ENCODE measurements at places on chromosomes 12 and 14.

DNA sequence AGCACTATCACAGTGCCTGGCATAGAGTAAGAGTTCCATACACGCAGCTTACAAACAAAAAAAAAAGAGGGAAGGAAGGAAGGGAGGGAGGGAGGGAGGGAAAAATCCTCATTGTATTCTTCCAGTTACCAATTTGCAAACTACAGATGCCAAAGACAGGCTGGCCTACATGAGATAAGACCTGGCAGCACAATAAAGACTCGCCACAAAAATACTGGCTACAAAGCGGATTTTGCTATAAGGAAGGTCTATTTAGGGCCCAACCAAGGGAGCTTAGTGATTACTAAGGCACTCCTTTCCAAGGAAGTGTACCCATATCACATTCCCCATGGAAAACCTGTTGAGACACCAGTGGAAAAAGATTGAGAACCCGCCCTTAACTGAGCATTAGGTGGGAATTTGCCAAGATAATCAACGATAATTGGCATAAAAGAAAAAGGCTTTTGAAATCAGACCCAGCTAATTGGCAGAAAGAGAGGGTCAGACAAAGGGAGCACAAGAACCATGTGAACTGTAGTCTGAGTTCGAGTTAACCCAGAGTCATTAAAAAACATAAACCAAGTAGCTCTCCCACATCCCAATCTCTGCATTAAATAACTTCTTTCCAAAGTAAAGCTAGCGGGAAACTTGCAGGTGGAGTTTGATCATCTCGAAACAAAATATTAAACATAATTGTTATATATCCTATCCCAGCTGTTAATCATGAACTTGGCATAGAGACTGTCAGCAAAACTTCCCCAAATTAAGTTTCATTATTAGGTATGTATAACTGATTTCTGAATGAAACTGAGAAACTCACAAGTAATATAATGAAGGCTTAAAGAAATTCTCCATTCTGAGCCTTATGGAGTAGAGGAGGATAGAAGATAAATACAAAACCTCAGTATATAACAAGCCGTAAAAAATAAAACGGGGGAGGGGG, 50.1 kb downstream of the PHLDA1 start:
- no peak for DNase-seq

GRCh38 chr14:92316937-92317336, 6.0 kb upstream of the SLC24A4 start:
- DNase-seq, result no peak

GRCh38 chr12:1666215-1666614, 24.7 kb upstream of the ADIPOR2 start:
- DNase-seq, result no peak

DNA sequence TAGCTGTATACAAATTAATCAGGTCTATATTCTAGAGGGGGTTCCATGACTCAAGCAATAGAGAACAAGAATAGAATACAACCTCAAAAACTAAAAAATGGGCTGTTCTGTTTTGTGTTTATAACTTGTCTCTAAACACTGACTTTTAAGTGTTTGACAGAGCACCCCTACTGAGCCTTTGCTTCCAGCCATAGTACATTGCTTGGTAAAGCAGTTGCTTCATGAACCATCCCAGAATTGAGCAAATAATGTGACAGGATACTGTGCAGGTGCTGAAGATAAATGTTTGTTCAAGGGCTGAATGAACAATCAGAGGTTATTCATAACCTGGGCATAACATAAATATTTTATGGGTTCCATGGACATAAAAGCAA, 11.5 kb downstream of the SPTSSA start:
- DNase-seq, result no peak

GRCh38 chr12:30796891-30797371, 42.2 kb upstream of the CAPRIN2 start:
- no peak for DNase-seq

- DNase-seq, result no peak
These were observed 55.2 kb downstream of the MAP1LC3B2 start for GRCh38 chr12:116614194-116614915.

DNA sequence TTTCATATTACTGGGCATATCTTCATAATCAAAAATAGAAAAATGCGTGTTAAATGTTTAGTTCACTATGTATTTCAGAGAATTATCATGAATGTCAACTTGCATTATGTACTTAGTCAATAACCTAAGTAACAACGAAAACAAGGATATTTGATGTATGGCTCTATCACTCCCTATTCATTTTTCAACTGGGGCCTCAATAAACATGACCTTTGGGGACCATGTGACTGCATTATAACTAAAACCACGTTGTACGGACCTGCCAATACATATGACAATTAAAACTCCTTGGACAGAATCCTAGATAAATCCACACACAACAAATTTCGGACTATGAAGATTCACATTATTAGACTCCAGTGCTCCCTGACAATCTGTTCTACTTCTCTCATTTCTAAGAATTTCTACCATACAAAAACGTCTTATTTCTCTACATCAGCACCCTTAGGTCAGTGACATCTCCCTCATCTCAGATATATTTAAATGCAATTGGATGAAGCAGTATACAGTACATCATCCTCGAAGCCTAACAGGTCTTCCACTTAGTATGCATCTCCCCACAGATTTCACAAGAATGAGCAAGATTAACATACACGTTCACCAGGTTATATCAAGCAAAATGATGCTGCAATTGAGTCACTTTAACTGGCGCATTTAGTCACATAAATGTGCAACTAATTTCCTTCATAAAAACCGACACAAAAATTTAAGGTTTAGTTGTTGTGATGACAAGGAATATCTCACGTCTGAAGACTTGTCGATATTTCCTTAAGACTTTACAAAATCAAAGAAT, 1.5 kb downstream of the UBE2N start:
- no peak for DNase-seq

- DNase-seq, result no peak
These were observed 1.3 kb downstream of the RAD52 start for GRCh38 chr12:948238-948637.

DNA sequence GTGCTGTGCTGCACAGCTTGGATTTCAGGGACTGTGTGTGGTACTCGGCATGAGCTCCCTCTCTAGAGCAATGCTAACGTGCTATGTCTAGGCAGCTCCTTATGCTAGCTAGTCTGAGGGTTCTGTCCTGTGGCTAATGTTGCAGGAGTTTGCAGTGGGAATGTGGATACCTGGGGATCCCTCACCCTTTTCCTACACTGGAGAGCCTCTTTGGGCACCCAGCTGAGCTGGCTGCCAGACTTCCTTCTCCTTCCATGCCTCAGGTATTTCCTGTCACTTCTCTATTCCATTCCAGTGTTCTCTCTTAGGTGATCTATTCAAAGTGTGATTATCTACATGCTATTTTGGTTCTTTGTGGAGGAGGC, 64.9 kb downstream of the FBXO33 start:
- no peak for DNase-seq

GRCh38 chr14:72126561-72126960, 194.3 kb downstream of the RGS6 start:
- DNase-seq, result no peak

- DNase-seq, result no peak
These were observed 260.0 kb downstream of the CACNA1C start for GRCh38 chr12:2312770-2313169.

DNA sequence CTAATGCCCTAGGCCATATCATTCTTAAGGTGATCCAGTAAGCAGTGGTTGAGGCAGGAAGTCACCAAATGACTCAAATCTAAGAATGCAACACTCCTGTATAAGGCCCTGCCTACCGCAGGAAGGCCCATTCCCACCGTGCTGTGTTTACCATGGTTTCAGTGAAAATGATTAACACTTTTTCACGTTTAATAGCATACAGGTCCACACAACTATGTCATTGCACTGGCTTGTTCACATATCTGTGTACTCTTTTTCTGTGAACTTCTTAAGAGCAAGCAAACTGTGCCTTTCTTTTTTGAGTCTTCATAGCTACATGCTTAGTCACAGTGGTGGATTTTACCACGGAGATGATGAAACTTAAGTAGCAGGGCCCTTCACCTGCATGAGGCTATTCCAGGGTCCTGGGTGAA, 214.9 kb downstream of the CNTN1 start:
- DNase-seq, result no peak

DNA sequence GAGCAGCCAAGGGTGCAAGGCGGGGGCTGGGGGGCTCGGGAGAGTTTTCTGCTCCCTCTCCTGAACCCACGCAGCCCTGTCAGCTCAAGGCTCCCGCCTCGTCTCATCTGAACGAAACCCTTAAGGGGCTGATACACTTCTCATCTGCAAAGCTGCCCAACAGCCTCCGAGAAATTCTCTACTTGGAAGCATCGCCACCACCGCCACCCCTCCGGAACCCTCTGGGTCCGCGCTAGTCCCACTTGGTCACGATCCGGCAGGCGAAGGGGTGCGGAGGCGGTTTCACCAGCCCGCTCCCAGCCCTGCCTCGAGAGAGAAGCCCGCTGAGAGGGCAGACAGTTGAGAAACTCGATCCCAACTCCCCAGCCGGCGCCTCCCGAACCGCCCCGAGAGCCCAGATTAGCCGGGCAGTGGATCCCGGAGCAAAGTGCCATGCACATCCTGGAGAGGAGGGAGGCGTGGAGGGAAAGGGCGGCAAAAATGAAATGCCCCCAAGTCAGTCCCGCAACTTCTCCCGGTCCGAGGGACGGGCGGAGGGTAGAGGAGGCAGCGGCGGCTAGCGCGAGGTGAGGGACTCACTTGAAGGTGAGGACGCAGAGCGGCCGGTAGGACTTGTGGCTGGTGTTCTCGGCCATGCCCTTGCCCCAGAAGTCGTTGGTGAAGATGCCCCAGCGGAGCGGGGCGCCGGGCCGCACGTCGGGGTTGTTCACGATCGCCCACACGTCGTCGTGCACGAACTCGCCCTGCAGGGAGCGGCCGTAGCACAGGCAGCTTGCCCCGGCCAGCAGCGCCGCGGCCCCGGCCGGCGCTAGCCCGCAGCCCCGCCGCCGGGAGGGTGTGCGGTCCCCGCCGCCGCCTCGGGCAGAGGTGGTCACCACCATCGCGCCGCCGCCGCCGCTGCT, 620 bp downstream of the TMTC1 start:
- DNase-seq, result no peak

DNA sequence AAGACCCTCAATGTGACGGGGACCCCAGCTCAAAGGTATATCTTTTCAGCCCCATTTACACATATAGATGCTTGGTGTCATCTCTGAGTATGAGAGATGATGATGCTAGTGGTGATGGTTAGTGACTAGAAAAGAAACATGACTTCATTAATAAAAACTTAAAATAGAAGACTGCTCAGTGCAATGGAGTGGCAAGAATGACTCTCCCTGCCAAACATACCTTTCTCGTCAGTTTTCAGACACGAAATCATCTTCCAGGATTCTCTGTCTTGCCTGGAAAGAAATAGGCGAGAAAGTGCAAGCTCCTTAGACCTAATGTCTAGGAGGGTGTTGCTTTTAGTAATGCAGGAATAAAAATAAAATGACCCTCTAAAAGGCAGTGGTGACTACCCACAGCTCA, 71.7 kb downstream of the TPH2 start:
- DNase-seq, result no peak

GRCh38 chr14:97074856-97075255, 277.7 kb downstream of the VRK1 start:
- DNase-seq, result no peak

DNA sequence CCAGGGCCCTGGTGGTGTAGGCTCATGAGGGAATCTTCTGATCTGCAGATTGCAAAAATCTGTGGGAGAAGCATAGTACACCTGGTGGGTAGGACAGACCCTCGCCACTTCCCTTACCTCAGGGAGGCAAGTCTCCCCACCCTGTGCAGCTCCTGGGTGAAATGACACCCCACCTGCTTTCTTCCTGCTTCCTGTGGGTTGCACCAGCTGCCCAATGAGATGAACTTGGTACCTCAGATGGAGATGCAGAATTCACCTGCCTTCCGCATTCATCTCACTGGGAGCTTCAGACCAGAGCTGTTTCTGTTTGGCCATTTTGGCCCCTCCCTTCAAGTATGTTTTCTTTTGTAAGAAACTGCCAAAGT, 4.7 kb downstream of the CLEC2D start:
- no peak for DNase-seq

DNA sequence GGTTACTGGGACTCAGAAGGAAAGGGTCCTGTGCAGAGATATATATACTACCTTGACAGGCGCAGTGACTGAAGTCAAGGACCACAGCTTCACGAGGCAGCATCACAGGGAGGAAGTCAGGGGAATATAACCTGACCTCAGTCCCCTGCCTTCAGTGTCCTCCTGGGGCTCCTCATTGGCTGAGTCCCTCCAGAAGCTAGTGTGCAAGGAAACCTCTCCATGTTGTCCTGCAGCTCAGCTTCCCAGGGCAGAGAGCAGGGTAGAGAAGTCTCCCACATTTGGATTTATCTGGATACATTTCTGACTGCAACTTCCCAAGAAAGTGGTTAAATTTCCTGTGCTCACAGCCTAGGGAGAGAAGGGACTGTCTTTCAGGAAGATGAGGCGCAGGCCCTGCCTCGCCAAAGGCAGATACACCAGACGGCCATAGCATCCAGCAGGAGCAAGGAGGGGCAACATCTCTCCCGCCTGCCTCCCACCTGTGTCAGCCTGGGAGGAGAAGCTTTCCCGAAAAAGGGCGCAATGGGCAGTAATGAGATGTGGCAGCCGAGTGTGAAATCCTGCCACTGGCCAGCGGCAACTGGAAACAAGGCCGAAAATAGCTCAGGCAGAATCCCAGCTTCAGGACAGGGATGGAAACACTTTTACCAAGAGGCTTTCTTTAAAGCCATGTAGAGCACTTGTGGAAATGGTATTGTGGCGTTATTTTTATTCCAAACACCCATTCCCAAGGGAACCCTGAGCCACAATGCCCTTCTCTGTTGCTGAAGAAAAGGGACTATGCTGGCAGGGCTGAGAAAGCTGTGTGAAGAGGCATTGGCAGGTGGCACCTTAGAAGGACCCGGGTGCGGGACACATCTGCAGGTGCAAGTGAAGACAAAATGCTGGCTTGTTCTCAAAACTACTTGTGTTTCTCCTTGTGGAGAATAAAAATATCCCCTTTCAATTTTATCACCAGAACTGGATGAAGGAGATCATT, 54.9 kb upstream of the HIF1A start:
- DNase-seq, result no peak

- DNase-seq, result no peak
These were observed 44.0 kb upstream of the OR5AU1 start for GRCh38 chr14:21199611-21200560.

- DNase-seq, result no peak
These were observed 12.3 kb downstream of the PRPF40B start for GRCh38 chr12:49635656-49636055.

GRCh38 chr14:98229656-98230366, 1042.2 kb downstream of the BCL11B start:
- no peak for DNase-seq

- DNase-seq, result no peak
These were observed 16.2 kb downstream of the KRT80 start for GRCh38 chr12:52175371-52176350.

GRCh38 chr14:83300476-83301064, 1766.9 kb upstream of the SEL1L start:
- peak; percentile 0 for DNase-seq

DNA sequence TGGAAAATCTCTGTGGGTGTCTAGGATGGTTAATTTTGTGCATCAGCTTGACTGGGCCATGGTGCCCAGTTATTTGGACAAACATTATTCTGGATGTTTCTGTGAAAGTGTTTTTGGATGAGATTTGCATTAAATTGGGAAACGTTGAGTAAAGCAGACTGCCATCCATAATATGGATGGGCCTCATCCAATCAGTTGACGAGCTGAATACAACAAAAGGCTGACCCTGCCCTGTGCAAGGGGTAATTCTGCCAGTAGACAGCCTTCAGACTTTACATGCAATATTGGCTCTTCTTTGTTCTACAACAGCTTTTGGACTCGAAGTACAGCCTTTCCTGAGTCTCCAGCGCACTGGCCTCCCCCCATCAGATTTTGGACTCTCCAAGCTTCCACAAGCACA, 1.5 kb upstream of the CDKN3 start:
- DNase-seq, result no peak
